ENCODE measurements at places on chromosomes 11 and 22.

DNA sequence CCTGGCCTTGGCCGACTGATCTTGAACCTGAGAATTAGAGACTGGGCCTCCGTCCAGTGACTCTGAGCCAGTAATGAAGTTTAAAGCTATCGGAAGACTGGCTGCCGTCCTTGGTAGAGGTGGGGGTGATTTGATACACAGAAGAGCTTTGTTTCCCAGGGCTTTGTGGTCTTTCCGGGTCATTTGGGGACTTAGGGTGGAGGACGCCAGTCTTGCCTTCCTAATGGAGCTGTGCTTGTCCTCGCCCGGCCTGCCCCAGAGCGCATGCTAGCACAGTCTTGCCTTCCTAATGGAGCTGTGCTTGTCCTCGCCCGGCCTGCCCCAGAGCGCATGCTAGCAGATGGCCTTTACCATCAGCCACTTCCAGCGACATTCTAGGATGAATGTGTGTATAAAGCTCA lies 65.8 kb downstream of the ST3GAL4 start:
- no peak for DNase-seq

DNA sequence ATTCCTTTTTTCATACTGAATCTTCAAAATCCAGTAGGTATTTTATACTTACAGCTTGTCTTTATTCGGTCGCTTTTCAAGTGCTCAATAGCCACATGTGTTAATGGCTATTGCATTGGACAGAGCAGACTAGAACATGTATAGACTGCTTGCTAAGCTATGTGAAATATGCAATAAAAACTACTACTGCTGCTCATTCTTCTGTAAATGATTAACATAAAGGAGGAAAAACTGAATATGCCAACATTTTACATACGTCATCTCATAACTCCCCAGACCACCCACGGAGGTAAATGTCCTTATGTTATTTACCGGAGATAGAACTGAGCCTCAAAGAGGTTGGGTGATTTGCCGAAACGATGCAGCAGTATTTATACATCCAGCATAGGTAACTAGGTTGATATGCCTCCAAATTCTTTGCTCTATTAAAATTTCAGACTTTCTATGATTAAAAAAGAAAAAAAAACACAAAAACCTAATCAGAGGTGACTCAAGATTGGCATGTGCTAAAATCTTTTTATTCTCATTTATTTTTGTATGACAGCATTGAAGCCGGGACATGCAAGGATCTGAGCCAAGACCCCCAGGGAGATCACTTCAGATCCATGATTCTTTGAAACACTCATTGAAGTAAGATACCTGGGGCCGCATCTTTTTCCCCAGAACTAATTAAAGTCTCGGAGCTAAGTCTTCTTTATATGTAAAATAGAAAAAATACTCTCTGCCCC lies 78.5 kb upstream of the OR5AK2 start:
- no peak for DNase-seq

DNA sequence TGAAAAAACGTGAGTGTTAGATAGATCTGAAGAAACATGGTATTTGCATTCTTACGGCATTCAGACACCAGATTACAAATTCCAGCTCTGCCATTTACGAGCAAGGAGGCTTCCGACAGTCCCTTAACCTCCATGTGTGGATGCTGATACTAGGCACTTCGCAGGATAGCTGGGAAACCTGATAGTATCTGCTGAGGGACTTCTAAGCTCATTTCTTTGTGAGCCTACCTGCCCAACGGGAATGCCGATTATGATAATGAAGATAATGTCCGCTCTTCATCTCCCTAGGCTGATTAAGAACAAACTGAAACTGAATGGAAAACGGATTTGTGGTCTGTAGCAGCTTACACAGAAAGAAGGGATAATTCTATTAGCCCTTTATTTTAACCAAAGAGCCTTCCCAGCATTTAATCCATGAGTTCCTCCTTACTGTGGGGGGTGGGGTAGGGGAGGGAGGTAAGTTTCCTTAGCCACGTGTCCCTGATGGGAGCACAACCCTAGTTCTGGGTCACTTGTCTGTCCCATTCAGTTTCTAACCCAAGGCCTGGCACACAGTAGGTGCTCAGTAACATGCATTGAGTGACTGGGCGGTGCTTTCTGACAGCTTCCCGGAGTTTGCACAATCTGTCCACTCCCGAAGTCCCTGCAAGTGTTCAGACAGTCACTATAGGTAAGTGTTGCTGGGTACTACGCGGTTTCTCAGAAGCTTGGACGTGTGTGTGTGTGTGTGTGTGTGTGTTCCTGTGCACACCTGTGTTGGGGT lies 39.2 kb downstream of the CD6 start:
- no peak for DNase-seq

- DNase-seq = no peak
Observed at GRCh38 chr22:45453764-45454163, 40.3 kb downstream of the RIBC2 start.

- no peak for DNase-seq
Observed at GRCh38 chr22:47806894-47807293, 1044.4 kb downstream of the TBC1D22A start.

All from cerebellar nuclear complex (tissue), 1 donor.